Hematopoietic multipotent progenitor cell (in vitro differentiated cells): ENCODE measurements at places on chromosomes 6 and 20.

GRCh38 chr20:37357481-37358365 is 11.8 kb downstream of the SRC start:
- no peak for DNase-seq

DNA sequence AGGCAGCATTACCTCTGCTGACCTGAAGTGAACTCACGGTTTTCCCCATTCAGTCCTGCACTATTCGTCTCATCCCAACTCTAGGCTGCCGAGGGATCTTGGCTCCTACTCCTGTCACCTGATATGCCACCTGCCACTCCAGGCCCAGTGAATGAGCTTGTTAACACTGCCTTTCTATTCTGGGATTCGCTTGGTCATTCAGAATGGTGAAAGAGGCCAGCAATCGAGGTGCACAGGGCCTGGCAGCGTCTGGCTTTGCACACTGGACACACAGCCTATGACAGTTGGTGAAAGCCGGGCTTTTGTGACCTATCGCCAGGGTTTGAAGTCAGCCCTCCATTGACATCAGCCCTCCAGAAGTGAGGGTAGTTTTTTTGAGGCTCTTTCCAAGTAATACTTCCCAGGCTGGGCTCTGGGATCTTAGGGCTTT is 59.3 kb upstream of the MYL9 start:
- no peak for DNase-seq

GRCh38 chr20:57661746-57662455 is 41.7 kb upstream of the ZBP1 start:
- DNase-seq = no peak

DNA sequence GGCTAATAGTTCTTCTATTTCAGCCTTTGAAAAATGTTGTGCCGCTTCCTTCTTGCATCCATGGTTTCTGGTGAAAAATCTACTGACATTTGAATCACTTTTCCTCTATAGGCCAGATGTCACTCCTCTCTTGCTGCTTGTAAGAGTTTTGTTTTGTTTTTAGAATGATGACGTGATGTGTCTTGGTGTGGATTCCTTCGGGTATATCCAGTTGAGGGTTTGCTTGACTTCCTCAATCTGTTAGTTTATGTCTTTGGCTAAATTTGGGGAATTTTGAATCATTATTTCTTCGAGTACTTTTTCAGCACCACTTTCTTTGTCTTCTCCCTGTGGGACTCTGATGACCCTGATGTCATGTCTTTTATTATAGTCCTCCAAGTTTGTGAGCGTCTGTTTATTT is 175.5 kb downstream of the MYLK4 start:
- no peak for DNase-seq

DNA sequence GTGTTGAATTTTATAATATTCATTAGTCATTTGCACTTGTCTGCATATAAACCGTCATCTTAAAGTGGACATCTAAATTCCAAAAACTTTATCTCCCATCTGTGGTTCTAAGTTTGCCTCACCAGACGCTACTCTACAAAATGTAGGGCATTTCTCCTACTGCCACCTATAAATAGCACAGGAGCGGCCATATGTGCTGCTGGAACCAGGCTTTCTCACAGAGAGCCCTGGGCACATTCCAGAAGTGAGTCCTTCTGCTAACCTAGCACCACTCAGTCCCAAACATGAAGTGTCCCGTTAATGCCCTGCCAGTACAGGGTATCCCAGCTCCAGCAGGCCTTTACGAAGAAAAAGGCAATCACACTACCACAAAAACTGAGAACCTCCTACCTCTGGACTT is 153.7 kb downstream of the TMEM242 start:
- DNase-seq = no peak

DNA sequence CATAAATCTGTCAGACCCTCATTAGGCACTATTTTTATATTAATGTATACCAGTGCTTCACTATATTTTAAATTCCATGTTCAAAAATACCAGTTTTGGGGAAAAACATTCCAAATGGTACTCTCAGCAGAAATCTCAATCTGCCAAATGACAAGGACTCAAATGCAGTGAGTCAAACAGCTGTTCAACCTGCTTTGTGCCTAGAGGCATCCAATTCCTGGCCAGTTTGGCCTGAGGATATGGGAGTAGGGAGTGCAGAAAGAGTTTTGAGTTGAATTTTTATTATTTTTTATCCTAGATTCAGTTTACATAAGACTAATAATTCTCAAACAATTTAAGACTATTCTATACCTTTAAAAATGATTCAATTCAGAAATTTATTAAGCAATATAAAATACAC is 216.8 kb downstream of the LAMA2 start:
- DNase-seq = no peak

DNA sequence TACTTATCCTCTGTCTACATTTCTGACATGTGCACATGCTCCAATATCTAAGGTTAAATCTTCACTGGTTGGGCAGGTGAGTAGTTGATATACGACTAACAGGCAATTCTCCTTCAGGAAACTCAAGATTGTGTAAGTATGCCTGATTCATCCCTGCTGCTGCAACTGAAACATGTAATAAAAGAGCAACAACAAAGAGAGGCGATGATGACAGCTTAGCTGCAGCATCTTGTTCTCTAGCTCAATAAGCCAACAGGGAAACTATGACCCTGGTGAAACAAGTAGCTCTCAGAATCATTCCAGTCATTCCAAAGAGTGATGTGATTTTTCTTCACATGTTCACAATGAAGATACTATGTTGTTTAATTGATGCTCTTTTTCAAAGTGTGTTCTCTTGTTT is 74.4 kb downstream of the ELOVL4 start:
- DNase-seq = no peak

- DNase-seq = no peak
These were observed 38.0 kb downstream of the RWDD2A start for GRCh38 chr6:83231146-83231545.

GRCh38 chr6:167576828-167577503 is 249.7 kb upstream of the AFDN start:
- DNase-seq = no peak

GRCh38 chr6:69340196-69340595 is 456.6 kb downstream of the LMBRD1 start:
- DNase-seq = no peak
